ENCODE measurements at places on chromosomes 13 and 19.

DNA sequence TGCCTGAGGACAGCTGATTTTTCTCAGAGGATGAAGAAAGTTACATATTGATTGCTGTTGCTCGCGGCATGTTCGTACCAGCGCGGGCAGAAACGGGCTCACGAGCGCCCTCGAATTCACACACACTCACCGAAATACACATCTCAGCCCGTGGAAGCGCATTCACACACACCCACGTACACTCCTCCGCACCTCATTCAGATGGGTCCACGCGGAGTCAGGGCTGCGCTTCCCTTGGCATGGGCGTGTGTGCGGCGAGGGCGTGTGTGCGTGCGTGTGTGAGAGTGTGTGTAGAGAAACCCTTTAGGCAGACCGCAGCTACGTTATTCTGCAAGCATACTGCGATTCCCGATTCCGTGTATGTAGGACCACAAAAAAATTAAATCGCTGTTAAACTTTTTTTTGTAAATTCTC, 2.1 kb upstream of the PCDH17 start:
- no peaks in the 10 kb centered on the region for H3K27me3 ChIP-seq
- no peaks in the 10 kb centered on the region for H3K4me1 ChIP-seq
- H3K27ac ChIP-seq = no peak overlapping the region
- H3K4me3 ChIP-seq = no peak overlapping the region
- H3K36me3 ChIP-seq = no peaks in the 10 kb centered on the region

DNA sequence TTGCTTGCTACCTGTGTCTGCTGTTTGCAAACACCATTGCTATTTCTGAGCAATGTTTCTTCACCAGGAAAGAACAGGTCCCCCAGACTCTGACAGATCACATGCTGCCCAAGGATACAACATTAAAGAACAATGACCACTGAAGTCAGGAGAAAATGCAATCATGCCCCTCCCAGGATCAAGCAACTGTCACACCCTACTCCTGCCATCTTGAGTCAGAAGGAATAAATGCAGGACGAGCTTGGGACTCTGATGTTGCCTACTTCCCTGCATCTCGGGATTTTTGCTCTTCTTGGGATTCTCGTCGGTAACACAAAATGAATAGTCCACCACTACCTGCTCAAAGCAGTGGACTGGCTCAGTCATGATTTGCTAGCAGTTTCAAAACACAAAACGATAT, 490.6 kb downstream of the COG6 start:
- no peaks in the 10 kb centered on the region for H3K27me3 ChIP-seq
- H3K4me1 ChIP-seq = peaks cover 30% of the 10 kb centered on the region
- H3K4me3 ChIP-seq = no peak overlapping the region
- H3K27ac ChIP-seq = no peak overlapping the region

DNA sequence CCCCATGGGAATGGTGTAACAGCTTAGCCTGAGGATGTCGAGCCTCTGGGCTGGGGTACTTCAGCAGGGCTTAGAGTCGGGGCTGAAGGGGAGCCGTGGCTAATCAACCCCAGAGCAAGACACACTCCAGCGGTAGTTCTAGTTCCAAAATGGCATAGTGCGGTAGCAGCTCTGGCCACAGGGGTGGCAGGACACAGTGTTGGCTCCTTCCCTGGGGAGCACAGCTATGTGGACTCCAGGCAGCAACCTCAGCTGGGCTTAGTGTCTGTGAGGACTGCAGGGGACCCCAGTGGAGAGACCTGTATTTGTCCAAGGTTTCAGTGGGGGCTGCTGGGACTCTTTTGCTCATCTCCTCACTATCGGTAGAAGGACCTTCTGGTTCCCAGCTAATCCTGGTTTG, 70.8 kb upstream of the PCDH20 start:
- no peak for DNase-seq
- no peak overlapping the region for H3K27ac ChIP-seq
- no peaks in the 10 kb centered on the region for H3K4me1 ChIP-seq
- H3K27me3 ChIP-seq = no peaks in the 10 kb centered on the region
- no peaks in the 10 kb centered on the region for H3K36me3 ChIP-seq

DNA sequence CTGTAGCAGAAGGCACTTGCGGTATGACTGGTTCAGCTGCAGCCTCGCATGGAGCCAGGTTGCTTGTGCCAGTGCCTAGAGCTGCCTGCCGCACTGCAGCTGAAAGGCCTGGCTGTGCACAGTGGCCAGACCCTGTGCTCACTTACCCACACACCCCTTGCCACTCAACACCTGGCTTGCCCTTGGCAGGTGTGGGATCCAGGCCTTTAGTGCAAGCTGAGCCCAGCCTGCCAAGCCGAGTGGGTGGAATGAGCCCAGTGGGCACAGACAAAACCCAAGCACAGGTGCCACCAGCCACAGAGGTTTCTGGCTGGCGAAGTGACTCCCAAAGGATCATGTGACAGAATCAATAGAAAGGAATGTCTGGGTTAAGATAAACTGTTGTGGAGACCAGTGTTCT, 19.5 kb downstream of the LIG4 start:
- H3K4me3 ChIP-seq = no peak overlapping the region
- H3K27me3 ChIP-seq = no peaks in the 10 kb centered on the region
- no peaks in the 10 kb centered on the region for H3K36me3 ChIP-seq
- no peak for DNase-seq
- H3K4me1 ChIP-seq = peaks cover 3% of the 10 kb centered on the region

DNA sequence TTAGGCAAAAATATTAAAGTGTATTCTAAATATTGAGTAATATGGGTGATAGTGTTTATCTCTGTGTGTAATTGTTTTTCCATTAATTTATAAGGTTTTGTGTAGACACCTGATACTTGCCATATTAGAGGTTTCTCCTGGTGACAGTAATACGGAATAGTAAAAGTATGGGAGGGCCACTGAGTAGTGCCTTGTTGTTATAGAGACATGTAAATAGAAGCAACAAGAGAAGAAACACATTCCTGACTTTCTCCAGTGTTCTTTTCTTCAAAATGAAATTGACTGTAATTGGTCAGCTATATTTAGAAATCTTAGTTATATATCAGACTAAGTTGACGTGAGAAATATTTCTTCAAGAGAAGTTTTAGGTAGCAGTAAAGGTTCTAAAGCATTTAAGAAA, 18.5 kb downstream of the RNASEH2B start:
- H3K27ac ChIP-seq = no peak overlapping the region
- no peak for DNase-seq
- no peaks in the 10 kb centered on the region for H3K36me3 ChIP-seq
- H3K4me1 ChIP-seq = no peaks in the 10 kb centered on the region
- H3K27me3 ChIP-seq = no peaks in the 10 kb centered on the region
- H3K4me3 ChIP-seq = no peak overlapping the region

- H3K36me3 ChIP-seq = no peaks in the 10 kb centered on the region
- H3K4me1 ChIP-seq = no peaks in the 10 kb centered on the region
- no peak overlapping the region for H3K4me3 ChIP-seq
- no peak for DNase-seq
Measured at GRCh38 chr19:40103600-40103999, 12.9 kb upstream of the ZNF780A start.

GRCh38 chr19:33844478-33844877, 47.8 kb downstream of the KCTD15 start:
- no peak overlapping the region for H3K4me3 ChIP-seq
- peaks cover 73% of the 10 kb centered on the region for H3K27me3 ChIP-seq
- no peaks in the 10 kb centered on the region for H3K4me1 ChIP-seq
- no peak for DNase-seq

DNA sequence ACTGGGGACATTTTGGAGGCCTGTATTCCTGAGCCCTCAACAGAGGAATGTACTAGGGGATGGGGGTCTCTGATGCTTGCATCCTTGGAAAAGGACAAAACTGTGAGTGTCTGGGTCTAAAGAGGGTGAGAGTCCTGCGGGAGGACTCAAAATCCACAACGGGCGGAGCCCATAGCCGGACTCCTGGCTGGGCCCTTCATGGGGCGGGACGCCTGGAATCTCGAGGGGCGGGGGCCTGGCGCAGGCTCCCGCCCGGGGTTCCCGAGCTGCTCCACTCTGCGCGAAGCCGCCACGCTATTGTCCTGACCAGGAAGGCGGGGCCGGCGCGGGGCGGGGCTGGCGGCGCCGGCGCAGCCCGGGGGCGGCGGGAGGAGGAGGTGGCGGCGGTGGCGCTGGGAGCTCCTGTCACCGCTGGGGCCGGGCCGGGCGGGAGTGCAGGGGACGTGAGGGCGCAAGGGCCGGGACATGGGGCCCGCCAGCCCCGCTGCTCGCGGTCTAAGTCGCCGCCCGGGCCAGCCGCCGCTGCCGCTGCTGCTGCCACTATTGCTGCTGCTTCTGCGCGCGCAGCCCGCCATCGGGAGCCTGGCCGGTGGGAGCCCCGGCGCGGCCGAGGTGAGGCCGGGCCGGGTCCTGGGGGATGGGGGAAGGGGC, at the start of gene APLP1:
Gene APLP1 (plus strand): TSS at position 403 of the 651 bp plus-strand sequence. CDS start 63 bp downstream, at position 466.
- peaks cover 13% of the 10 kb centered on the region for H3K4me1 ChIP-seq
- peaks cover 17% of the 10 kb centered on the region for H3K36me3 ChIP-seq
- peak; percentile 82 for DNase-seq
- peaks cover 67% of the 10 kb centered on the region for H3K27me3 ChIP-seq
- H3K27ac ChIP-seq = no peak within 1 kb of the TSS

GRCh38 chr13:112877066-112877465, 91.9 kb upstream of the MCF2L start:
- H3K4me1 ChIP-seq = no peaks in the 10 kb centered on the region
- no peak for DNase-seq
- H3K36me3 ChIP-seq = peaks cover 12% of the 10 kb centered on the region
- H3K27me3 ChIP-seq = no peaks in the 10 kb centered on the region

DNA sequence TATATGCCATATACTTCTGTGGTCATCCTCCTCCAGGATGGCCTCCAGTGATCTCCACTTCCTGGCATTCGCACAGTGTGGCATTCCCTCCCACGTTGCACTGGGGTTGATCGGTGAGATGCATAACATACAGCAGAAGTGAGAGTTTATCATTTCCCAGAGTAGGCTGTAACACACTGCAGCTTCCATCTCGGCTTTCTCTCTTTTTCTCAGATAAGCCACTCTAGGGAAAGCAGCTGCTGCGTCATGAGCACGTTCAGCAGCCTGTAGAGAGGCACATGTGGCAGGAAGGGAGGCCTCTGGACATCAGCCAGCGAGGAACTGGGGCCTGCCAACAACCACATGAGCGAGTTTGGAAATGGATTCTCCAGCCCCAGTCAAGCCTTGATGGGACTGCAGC, 807.1 kb downstream of the DIAPH3 start:
- no peak for DNase-seq
- H3K27ac ChIP-seq = no peak overlapping the region
- peaks cover 19% of the 10 kb centered on the region for H3K4me1 ChIP-seq
- no peak overlapping the region for H3K4me3 ChIP-seq

- DNase-seq = no peak
- H3K4me1 ChIP-seq = peaks cover 17% of the 10 kb centered on the region
- H3K27me3 ChIP-seq = peaks cover 38% of the 10 kb centered on the region
- H3K27ac ChIP-seq = no peak overlapping the region
- H3K4me3 ChIP-seq = no peak overlapping the region
Measured at GRCh38 chr19:39308531-39309304, 11.9 kb downstream of the LRFN1 start.

GRCh38 chr13:80400164-80400864, 59.4 kb upstream of the SPRY2 start:
- H3K27ac ChIP-seq = no peak overlapping the region
- H3K36me3 ChIP-seq = no peaks in the 10 kb centered on the region
- no peak overlapping the region for H3K4me3 ChIP-seq
- no peaks in the 10 kb centered on the region for H3K4me1 ChIP-seq
- no peak for DNase-seq

GRCh38 chr13:114151031-114151430, 18.6 kb upstream of the RASA3 start:
- peaks cover 12% of the 10 kb centered on the region for H3K27me3 ChIP-seq
- no peak overlapping the region for H3K4me3 ChIP-seq
- H3K27ac ChIP-seq = no peak overlapping the region
- no peaks in the 10 kb centered on the region for H3K4me1 ChIP-seq
- no peak for DNase-seq

GRCh38 chr19:18768997-18769891, 21.9 kb downstream of the COMP start:
- H3K27ac ChIP-seq = no peak overlapping the region
- H3K4me3 ChIP-seq = no peak overlapping the region
- peaks cover 4% of the 10 kb centered on the region for H3K36me3 ChIP-seq
- DNase-seq = no peak

DNA sequence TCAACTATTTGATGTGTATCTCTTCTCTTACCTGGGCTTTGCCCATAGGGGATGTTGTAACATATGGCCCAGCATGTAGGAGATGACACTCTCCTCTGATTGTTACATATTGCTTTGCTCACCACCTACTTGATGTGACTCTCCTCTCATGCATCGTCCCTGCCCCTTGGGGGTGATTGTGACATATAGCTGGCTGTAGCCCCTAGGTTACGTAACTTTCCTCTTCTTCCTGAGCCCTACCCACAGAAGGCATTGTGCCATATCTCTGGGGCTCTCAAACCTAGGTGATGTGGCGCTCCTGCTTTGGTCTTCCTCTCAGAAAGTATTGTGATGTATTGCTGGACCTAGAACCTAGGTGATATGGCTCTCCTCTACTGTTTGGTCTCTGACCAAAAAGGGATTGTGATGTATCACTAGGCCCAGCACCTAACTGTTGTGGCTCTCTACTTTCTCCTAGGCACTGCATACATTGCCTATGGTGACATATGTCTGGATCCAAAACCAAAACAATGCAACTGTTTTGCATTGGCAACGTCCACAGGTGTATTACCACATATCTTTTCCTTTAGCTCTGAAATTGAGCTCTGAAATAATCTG, 71.9 kb upstream of the ZNF724 start:
- no peak for DNase-seq
- H3K36me3 ChIP-seq = no peaks in the 10 kb centered on the region
- H3K27ac ChIP-seq = no peak overlapping the region
- no peak overlapping the region for H3K4me3 ChIP-seq
- no peaks in the 10 kb centered on the region for H3K27me3 ChIP-seq

- no peak overlapping the region for H3K4me3 ChIP-seq
- H3K27ac ChIP-seq = no peak overlapping the region
- H3K36me3 ChIP-seq = no peaks in the 10 kb centered on the region
Measured at GRCh38 chr13:59747529-59747928, 416.2 kb downstream of the DIAPH3 start.

Measured in Calu3 (cell line).